ENCODE measurements at places on chromosomes 3 and 15.

DNA sequence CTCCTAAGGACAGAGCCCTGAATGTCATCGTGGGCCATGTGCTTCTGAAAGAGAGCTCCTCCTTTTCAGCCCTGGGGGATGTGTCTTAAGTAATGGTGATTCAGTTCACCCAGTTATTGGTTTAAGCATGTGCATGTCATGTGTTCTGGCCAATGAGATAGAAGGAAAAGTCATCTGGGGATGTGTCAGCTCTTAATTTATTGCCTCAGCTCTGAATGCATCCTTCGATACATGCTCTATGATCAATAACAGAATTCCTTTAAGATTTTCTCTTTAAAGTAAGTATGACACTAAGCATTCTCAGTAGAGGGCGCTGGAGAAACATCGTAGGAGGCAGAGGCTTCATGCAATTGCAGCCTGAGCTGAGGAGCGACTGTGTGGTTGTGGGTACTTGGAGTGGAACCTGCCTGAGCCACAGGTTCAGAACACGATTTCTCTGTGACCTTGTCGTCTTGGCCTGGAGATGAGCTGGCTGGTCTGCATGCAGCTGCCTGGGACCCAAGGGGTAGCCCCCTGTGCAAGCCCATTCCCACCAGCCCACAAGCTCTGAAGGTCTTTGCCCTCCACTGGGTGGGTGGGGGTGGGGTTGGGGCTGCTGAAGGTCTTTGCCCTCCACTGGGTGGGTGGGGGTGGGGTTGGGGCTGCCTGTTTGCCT, 69.5 kb downstream of the C3orf38 start:
- no peak for DNase-seq

DNA sequence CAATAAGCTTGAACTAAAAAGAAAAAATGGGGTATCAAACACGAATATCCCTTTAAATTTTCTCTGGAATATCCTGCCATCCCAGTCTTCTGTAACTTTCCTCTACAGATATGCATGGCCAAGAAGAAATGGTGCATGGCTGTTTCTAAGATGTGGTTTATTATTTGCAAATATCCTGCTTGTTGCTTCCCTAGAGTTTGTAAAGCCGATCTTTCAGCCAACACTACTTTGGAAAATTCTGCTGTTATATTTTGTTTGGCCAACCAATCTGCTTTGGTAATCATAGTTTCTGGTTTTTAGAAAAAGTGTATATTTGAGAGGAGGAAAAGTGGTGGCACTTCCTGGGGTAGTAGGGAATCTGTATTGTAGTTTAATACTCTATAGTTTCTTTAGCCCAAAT, 13.9 kb downstream of the PHLDB2 start:
- no peak for DNase-seq

- DNase-seq = no peak
Measured at GRCh38 chr3:112001526-112001925, 2.8 kb downstream of the TAGLN3 start.

DNA sequence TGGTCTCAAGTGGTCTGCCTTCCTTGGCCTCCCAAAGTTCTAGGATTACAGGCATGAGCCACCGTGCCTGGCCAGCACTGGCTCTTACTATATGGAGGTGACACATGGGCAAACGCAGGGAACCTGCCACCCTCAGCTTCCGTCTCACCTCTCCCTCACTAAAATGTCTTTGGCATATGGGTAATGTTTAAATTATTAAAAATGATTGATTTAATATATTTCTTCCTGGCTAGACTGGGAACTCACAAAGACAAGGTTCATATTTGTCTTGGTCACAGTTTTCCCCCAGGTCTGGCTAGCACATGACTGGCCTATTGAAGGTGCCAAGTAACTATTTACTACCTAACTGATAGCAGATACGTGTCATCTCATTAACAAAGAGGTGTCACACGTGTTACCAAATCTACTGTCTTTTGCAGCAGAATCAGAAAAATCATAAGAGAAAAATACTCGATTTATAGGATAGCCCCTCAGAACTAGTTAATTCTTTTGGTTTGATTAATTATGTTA, 48.2 kb downstream of the SYNM start:
- DNase-seq = peak; percentile 21

- no peak for DNase-seq
Measured at GRCh38 chr3:43331381-43331780, 45.0 kb downstream of the SNRK start.

DNA sequence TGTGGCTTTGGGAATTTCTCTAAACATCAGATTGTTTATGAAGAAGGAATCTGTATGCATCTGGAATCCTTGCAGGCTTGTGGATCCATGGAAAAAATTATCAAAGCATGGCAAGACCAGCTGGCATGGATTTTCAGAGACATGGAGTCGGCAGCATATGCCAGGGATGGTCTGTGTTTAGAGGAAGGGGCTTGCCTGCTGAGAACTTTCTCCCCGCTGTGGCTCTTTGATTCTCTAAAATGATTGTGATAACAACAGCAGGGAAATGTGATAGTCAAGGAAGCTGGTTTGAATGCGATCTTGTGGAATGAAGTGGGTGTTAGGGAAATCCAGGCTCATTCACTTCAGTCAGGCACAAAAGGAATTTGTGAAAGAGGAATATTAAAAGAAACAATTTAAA, 245.7 kb upstream of the THRB start:
- DNase-seq = no peak

DNA sequence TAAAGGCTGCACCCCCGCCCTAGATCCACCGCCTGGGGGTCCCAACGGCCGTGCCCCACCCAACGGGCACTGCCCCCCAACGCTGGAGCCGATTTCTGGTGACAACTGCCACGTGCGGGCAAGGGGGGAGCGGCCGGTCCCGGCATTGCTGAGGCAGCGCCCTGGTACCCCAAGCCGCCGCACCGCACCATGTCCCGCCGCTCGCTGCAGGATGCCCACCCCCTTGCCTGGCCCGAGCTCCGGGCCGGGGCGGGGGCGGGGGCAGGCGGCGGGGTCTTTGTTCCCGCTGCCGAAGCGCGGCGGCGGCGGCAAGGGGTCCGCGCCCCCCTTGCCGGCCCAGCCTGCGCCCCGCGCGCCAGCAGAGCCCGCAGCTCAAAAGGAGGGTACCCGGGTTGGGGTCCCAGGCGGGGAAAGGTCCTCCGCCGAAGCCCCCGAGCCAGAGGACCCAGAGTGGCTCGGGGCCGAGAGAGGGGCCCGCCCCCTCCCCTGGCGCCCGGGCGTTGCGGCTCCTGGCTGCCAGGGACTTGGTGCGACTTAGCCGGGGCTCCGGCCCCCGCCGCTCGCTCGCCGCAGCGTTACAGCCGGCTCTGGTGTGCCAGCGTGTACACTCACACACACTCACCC, 678 bp downstream of the SEMA7A start:
- no peak for DNase-seq

DNA sequence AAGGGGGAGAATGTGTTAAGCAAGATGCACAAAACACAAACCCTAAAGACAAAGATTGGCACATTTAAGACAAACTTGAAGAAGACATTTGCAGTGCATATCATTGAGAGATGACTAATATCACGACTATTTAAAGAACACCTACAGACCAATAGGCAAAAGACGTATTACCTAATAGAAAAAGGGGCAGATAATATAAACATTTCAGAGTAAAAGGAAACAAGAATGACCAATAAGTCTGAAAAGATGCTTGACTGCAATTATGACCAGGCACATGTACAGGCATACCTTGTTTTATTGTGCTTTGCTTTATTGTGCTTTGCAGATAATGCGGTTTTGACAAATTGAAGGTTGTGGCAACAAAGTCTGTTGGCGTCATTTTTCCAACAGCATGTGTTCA, 4.9 kb downstream of the HACD3 start:
- DNase-seq = no peak

- no peak for DNase-seq
Measured at GRCh38 chr3:56125358-56126005, 342.8 kb downstream of the ERC2 start.

- DNase-seq = no peak
Measured at GRCh38 chr3:150379469-150379868, 28.6 kb upstream of the TSC22D2 start.

- DNase-seq = no peak
Measured at GRCh38 chr3:116299646-116300081, 145.6 kb downstream of the LSAMP start.

DNA sequence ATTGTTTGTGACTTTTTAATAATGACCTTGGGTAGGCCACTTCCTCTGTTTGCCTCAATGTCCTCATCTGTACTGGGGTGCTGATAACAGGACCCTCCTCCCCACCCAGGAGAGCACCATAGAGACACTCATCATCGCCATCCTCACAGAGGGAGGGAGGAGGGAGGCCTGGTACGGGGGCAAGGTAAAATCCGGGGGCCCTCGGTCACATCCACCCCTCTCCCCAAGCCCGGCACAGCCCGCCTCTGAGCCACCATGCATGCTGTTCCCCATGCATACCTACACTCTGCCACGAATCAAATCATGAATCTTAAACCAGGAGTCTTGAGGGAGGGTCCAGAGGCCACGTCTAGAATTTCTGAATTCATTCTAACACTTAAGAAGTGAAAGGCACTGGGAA, 74.9 kb upstream of the IQSEC1 start:
- no peak for DNase-seq

GRCh38 chr3:108914774-108915641, 38.7 kb downstream of the GUCA1C start:
- peak; percentile 47 for DNase-seq

DNA sequence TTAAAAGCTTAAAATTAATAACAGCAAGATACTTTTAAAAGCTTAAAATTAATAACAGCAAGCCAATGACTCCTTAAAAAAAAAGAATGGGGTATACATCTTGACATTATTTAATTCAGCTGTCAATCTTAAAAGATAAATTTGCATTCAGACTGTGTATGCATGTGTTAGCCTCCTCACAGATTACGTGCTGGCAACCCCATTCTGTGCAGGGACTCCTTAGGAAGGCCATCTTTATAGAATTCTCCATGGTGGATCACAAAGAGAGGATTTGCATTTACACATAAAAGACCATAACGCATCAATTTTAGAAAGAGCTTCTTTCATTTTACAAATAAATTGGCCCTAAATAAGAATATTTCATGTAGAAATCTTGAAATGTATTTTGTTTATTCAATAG, 87.2 kb downstream of the B3GALNT1 start:
- no peak for DNase-seq

DNA sequence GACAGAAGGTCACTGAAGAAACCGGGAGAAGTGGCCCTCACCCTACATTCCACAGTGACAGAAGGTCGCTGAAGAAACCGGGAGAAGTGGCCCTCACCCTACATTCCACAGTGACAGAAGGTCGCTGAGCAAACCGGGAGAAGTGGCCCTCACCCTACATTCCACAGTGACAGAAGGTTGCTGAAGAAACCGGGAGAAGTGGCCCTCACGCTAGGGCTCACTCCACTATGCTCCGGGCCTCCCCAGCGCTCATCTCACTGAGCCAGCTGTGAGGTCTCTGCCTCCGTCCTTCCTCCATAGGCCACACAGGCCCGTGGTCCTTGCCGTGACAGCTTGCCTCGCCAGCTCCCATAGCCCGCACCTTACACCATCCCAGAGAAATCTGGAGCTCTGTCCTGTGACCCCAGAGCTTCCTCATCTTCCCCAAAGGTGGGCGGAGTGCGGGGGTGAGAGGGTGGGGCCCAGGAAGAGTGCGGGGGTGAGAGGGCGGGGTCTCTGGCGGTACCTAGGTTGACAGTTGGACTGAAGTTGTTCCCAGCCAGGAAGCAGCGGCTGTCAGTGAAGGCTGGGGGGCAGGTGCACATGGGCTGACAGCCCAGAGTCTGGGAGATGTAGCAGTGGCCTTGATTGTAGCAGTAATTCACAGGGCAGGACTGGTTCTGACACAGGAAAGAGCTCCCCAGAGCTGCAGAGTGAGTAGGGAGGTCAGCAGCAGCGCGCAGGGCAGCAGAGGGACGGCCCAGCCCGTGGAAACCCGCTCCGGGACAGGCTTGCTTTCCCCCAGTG, 32.0 kb downstream of the MUC20 start:
- DNase-seq = no peak

GRCh38 chr15:31280046-31280830, 46.4 kb upstream of the KLF13 start:
- DNase-seq = peak; percentile 55

DNA sequence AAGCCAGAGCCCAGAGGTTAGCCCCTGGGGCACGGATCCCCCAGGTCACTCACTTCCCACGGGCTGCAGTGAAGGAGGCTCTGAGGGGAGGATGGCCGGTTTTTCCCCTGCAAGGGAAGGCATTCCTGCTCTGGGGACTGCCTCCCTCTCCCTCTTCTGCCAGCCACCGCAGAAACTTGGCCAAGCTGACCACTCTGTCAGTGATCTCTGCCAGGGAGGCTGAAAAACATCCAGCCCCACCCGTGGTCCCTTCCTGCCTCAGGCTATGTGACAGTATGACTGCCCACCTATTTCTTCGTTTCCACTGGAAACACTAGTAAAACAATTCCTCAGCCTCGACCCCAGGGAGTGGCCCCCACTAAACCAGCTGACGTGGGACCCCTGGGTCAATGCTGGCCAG, 14.6 kb upstream of the FANCD2 start:
- no peak for DNase-seq

DNA sequence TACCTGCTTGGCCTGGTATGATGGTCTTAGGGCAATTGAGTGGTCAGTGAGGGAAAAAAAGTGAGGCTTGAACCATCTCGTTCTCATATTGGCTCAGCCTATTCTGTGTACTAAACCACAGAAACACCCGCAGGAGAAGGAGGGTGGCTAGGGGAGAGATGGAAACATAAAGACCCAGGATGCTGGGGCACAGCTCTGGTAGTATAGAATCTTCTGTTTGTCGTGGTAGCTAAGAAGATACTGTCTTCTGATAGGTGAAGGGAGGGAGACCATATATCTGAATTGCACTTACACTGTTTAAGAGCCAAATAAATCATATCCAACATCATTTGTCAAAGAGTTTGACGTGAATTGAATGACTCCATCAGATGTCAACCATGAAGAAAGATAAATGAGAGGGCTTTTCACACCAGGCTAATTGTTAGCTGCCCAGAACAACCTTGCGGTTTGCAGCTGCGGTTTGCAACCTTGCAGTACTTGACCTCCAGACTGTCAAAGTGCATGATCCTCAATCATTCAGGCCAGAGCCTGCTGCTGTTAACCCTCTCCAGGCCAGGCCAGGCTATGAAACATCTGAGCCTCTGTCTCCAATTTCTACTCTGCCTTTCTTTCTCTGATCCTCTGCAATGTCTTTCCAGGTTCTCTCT, 40.9 kb upstream of the PIK3R4 start:
- no peak for DNase-seq

- DNase-seq = no peak
Measured at GRCh38 chr3:149495581-149496125, 21.2 kb downstream of the TM4SF4 start.

- no peak for DNase-seq
Measured at GRCh38 chr3:12627370-12627769, 36.5 kb downstream of the RAF1 start.

GRCh38 chr3:52019352-52020080, 23.8 kb upstream of the RPL29 start:
- DNase-seq = no peak

- no peak for DNase-seq
Measured at GRCh38 chr3:96334779-96335178, 479.6 kb upstream of the EPHA6 start.

Data from RWPE2 (cell line).